IMR-90 (cell line): ENCODE measurements at places on chromosomes 3 and 15. TPM values are rescaled to one million over a fixed set of nuclear protein-coding genes. Genes with fewer than 3 reads are reported as not detected.

DNA sequence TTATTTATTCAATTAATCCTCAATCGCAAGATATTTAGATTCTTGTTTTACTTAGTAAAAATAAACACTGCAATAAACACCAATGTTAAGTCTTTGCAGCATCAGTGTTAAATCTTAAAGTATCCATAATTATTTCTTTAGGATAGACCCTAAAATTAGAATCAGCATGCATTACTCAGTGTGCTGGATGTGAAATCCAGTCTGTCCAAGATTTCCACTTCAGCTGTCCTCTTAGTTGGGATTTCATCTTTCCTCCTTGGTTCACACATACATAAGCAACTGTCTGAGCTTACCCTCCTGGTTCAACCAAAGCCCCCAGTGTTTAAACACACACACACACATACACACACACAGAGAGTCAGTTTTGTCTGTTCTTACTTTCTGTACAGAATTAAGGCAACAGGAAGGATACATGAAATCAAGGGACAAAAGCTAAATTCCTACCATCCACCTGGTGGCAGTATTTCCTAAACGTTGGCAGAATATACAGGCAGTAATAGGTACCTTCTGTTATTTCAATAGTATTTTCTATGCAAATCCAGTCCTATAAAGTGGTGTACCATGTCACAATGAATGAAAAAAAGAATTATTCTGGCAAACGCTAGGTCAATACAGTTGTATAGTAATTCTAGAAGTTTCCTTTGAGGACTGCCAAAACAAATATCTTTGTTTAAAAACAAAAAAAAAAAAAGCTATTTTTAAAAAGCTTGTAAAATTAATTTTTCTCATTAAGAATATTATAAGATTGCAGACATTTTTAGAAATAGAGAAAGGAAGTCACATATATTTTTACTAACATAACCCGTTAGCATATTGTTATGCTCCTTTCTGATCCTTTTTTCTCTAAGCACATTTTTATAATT lies 27.3 kb upstream of the DMXL2 start:
- no peak overlapping the region for H3K4me3 ChIP-seq
- peaks cover 7% of the 10 kb centered on the region for H3K27me3 ChIP-seq
- DNase-seq: peak; percentile 79
- H3K4me1 ChIP-seq: no peaks in the 10 kb centered on the region
- no peaks in the 10 kb centered on the region for H3K36me3 ChIP-seq

DNA sequence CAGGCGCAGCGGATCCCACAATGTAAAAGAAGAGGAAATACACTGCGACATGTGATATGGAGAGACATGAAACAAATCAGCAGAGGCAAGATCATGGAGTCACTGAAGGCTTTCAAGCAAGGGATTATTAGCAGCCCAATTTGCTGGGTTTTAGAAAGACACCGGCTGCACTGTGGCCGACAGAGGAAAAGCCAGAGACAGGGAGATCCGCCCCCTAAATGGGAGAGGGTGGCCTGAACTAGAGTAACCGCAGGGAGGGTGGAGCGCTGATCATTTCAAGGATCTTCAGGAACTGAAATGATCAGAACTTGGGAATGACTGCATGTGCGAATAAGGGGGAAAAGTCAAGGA lies 612 bp upstream of the C15orf40 start:
- no peak for DNase-seq
- H3K36me3 ChIP-seq: peaks cover 8% of the 10 kb centered on the region
- H3K4me1 ChIP-seq: peaks cover 10% of the 10 kb centered on the region
- no peaks in the 10 kb centered on the region for H3K27me3 ChIP-seq
- H3K27ac ChIP-seq: peak overlapping the region; percentile 75
- H3K4me3 ChIP-seq: peak overlapping the region; percentile 90

GRCh38 chr3:129348734-129349133 lies 70.1 kb downstream of the HMCES start:
- H3K4me3 ChIP-seq: no peak overlapping the region
- DNase-seq: no peak

- no peaks in the 10 kb centered on the region for H3K36me3 ChIP-seq
- no peaks in the 10 kb centered on the region for H3K27me3 ChIP-seq
- DNase-seq: peak; percentile 38
- no peaks in the 10 kb centered on the region for H3K4me1 ChIP-seq
- H3K27ac ChIP-seq: no peak overlapping the region
Measured at GRCh38 chr15:95929232-95929846, 401.2 kb upstream of the NR2F2 start.

DNA sequence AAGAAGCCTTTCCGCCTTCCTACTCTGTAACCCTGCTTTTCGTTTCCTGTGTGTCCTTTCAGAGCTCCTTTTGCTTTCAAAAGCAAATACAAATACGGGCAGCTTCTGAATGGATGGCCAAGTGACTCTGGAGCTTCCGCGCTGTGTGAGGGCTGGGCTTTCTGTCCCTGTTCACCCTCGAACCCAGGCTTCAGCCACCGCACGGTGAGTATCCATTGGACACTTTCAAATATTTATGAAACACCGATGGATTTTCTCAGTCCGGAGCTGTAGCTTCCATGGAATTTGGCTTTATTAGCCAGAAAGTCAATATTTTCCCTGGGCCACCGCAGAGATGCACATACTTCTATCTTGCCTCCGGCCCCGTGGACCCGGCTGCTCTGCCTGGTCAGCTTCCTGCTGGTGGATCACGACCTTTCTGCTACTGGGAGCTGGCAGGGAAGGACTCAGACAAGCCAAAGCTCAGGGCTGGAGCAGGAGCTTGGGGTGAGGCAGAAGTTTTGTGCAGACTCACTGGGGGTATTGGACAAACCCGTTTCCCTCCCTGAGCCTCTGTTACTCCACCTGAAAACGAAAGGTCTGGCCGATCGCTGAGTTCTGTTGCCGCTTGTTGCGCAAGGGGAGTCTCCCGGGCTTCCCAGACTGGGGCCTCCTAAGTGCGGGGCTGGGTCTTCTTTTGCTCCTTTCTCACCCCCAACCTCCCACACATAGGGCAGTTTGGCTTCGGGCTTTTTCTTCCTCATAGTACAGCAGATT lies 63.6 kb downstream of the LINGO1 start:
- DNase-seq: peak; percentile 11
- peaks cover 23% of the 10 kb centered on the region for H3K27me3 ChIP-seq
- H3K4me3 ChIP-seq: no peak overlapping the region
- no peak overlapping the region for H3K27ac ChIP-seq
- peaks cover 6% of the 10 kb centered on the region; the same call in 1 of the 2 replicates for H3K4me1 ChIP-seq
- H3K36me3 ChIP-seq: no peaks in the 10 kb centered on the region

DNA sequence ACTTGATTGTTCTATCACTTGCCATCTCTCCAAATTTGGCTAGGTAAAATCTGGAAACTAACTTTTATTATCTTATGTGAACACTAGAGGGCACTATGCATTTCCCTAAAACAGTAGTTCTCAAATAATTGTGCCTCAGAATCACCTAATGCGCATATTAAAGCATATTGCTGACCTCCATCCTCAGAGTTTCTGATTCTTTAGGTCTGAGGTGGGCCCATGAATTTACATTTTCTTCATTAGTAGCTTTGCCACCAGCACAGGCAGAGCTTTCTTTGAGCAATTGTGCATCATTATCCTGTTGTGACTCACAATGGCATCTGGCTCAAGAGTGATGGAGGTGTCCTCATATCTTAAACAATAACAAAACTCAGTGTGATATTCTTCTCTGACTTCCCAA lies 17.5 kb upstream of the BCHE start:
- H3K27me3 ChIP-seq: no peaks in the 10 kb centered on the region
- DNase-seq: no peak
- no peaks in the 10 kb centered on the region for H3K36me3 ChIP-seq
- no peak overlapping the region for H3K4me3 ChIP-seq
- H3K4me1 ChIP-seq: no peaks in the 10 kb centered on the region

DNA sequence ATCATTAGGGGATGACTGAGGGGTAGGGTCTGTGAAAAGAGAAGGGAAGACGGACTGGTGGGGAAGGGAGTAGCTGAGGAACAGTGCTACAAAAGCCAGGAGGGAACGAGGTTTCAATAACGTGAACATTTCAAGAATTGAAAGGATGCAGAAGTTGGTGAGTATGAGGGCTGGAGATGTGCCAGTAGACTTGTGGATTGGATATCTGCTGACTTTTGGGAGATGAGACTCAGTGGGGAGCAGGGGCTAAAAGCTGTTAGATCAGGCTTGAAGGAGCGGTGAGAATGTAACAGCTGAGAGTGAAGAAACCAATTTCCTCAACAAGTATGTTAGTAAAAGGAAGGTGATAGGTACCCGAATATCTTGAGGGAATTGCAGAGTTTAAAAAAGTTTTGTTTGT lies 65.2 kb downstream of the GTPBP8 start:
- no peak for DNase-seq
- no peak overlapping the region for H3K27ac ChIP-seq
- peaks cover 5% of the 10 kb centered on the region for H3K4me1 ChIP-seq
- H3K27me3 ChIP-seq: peaks cover 17% of the 10 kb centered on the region
- H3K4me3 ChIP-seq: no peak overlapping the region

DNA sequence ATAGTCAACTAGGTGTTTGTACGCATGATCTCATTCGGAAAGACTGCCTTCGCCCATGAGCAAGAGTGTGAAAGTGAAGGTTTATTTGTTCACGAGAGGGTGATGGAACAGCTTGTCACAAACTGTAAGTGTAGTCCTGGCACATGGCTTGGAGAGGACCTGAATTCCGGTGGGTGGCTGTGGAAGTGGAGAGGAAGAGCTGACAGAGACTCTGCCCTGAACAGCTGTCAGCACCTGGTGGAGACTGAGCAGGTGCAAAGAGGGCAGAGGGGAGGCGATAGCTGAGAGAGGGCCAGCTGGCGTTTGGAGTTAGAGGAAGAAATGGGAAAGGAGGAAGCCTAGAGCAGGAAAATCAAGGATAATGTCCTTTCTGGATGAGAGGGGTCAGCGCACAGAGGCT lies 155.7 kb downstream of the EEFSEC start:
- H3K4me1 ChIP-seq: no peaks in the 10 kb centered on the region
- no peak for DNase-seq
- H3K36me3 ChIP-seq: no peaks in the 10 kb centered on the region; the same call in 1 of the 2 replicates
- no peak overlapping the region for H3K4me3 ChIP-seq
- H3K27me3 ChIP-seq: no peaks in the 10 kb centered on the region
- H3K27ac ChIP-seq: no peak overlapping the region

- no peak overlapping the region for H3K4me3 ChIP-seq
- peaks cover 29% of the 10 kb centered on the region for H3K4me1 ChIP-seq
- no peak for DNase-seq
Measured at GRCh38 chr3:185759512-185759911, 65.3 kb downstream of the IGF2BP2 start.

DNA sequence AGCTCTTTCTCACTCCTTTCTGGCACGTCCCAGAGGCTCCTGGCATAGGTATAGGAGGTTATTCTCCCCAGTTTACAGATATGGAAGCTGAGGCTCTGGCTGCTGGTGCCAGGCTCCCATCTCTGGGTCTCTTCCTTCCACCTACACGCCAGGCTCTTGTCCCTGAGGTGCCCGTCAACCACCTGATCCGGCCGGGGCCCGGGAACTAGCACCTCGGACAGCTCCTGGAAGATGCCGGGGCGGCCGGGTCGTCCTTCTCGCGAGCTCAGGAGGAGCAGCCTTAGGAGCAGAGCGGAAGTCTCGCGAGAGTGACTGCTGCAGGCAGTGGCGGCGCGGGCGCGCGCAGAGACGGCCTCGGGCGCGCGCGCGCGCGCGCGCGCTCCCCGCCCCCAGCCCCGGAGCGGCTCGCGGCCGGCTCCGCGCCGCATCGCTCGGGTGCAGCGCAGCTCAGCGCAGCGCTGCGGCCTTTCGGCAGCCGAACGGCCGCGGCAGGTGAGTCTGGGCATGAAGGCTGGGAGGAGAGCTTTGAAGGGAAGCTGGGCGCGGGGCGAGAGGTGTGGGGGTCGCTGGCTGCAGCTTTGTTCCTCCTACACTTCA lies at the start of gene SCAMP5:
SCAMP5 (plus strand) TSS at position 382 of the 597 bp plus-strand sequence. CDS start 16,277 bp downstream, outside the sequence.
- peaks cover 26% of the 10 kb centered on the region for H3K27me3 ChIP-seq
- peak within 1 kb of the TSS; percentile 72 for H3K4me3 ChIP-seq
- no peak within 1 kb of the TSS for H3K27ac ChIP-seq
- H3K36me3 ChIP-seq: no peaks in the 10 kb centered on the region
- DNase-seq: peak; percentile 93

GRCh38 chr3:176842914-176843313 lies 354.4 kb downstream of the TBL1XR1 start:
- H3K4me1 ChIP-seq: no peaks in the 10 kb centered on the region
- H3K27ac ChIP-seq: no peak overlapping the region
- no peaks in the 10 kb centered on the region for H3K36me3 ChIP-seq
- DNase-seq: no peak
- H3K27me3 ChIP-seq: no peaks in the 10 kb centered on the region

SI gene
- not detected in 2 replicates for polyA plus RNA-seq

GASK1A gene
- polyA plus RNA-seq: 0.06 and 0.19 TPM in 2 replicates

LSMEM2 gene
- polyA plus RNA-seq: not detected in 2 replicates

NECTIN3 gene
- 31.4 and 34.7 TPM in 2 replicates for polyA plus RNA-seq

HDGFL3 gene
- 18.1 and 19.6 TPM in 2 replicates for polyA plus RNA-seq

PAK6 gene
- 0.21 TPM in 1 of 2 replicates, not detected in the other for polyA plus RNA-seq

FANCD2OS gene
- not detected in 2 replicates for polyA plus RNA-seq

SPPL2A gene
- 20.7 and 29.2 TPM in 2 replicates for polyA plus RNA-seq
